ENCODE measurements at places on chromosomes 16 and 17.

DNA sequence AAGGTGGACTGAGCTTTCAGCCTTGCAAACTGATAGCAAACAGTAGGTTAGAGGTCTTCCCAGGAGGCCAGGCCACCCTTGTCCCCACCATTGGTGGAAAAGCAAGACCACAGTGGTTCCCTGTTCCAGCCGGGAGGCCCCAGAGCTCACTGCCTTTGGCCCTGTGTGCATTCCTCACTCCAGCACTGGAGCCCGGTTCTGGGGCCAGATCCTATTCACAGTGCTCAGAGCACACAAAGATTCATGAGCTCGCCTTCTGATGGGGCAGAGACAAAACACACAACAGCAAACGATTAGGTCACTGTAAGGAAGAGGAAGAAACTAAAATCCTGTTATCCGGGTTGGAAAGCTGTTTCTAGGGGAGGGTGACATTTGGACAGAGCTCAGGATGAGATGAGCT is 5.6 kb upstream of the PGS1 start:
- no peak for DNase-seq

DNA sequence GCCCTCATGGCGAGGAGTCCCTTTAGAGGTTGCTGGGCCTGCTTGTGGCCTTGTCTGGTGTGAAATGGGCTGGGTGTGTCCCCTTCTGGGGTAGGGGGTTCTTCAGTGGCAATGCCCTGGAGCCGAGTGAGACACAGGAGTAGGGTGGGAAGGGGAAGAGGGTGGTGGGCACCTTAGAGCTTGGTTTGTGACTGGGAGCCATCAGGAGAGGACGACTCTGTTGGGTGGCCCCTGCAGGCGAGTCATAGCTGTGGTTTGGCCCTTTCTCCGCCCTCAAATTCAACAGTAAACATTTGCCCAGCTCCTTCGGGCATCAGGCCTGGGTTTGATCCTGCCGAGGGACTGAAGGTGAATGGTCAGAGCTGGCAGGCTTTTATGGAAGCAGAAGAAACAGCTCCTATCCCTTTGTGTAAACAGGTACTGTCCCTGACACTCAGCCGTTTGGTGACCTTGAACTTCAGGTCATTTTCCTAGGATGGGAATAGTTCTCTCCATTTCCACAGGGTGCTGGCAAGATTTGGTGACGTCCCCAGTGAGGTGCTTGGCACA is 2.9 kb downstream of the E4F1 start:
- no peak for DNase-seq

- DNase-seq, result no peak
These were observed 92.4 kb downstream of the RGS9 start for GRCh38 chr17:65229621-65229995.

DNA sequence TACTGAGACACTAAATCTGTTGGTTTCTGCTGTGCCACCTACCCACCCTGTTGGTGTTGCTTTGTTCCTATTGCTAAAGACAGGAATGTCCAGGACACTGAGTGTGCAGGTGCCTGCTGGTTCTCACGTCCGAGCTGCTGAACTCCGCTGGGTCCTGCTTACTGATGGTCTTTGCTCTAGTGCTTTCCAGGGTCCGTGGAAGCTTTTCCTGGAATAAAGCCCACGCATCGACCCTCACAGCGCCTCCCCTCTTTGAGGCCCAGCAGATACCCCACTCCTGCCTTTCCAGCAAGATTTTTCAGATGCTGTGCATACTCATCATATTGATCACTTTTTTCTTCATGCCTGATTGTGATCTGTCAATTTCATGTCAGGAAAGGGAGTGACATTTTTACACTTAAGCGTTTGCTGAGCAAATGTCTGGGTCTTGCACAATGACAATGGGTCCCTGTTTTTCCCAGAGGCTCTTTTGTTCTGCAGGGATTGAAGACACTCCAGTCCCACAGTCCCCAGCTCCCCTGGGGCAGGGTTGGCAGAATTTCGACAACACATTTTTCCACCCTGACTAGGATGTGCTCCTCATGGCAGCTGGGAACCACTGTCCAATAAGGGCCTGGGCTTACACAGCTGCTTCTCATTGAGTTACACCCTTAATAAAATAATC is 14.6 kb downstream of the STH start:
- no peak for DNase-seq

- no peak for DNase-seq
These were observed 19.7 kb upstream of the BRD7 start for GRCh38 chr16:50388496-50388895.

- DNase-seq, result no peak
These were observed 17.5 kb downstream of the HELZ start for GRCh38 chr17:67227488-67227887.

DNA sequence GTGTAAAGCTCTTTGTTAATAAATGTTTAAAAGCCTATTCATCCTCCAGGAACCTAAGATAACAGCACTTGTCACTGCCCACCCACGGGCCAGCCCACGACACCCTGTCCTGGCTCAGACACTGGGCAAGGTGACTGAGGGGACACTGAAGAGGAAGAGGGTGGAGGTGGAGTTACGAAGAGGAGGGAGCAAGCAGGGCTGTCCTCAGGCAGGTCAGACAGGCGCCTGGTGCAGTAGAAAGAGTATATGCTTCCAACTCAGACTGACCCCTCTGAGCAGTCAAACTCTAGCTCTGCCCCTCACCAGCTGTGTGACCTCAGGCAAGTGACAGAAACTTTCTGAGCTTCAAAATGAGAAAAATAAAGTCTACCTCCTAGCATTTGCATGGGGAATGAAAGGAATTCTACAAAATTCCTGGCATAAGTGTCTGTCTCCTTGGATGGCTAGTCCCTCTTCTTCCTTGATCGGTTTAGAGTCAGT is 22.8 kb downstream of the TEX2 start:
- no peak for DNase-seq

- peak; percentile 56 for DNase-seq
These were observed 8.7 kb downstream of the HOXB1 start for GRCh38 chr17:48522031-48522653.

GRCh38 chr17:79936641-79937381 is 97.6 kb upstream of the CBX4 start:
- DNase-seq, result no peak

GRCh38 chr16:87963400-87963799 is 12.2 kb downstream of the BANP start:
- DNase-seq, result no peak

DNA sequence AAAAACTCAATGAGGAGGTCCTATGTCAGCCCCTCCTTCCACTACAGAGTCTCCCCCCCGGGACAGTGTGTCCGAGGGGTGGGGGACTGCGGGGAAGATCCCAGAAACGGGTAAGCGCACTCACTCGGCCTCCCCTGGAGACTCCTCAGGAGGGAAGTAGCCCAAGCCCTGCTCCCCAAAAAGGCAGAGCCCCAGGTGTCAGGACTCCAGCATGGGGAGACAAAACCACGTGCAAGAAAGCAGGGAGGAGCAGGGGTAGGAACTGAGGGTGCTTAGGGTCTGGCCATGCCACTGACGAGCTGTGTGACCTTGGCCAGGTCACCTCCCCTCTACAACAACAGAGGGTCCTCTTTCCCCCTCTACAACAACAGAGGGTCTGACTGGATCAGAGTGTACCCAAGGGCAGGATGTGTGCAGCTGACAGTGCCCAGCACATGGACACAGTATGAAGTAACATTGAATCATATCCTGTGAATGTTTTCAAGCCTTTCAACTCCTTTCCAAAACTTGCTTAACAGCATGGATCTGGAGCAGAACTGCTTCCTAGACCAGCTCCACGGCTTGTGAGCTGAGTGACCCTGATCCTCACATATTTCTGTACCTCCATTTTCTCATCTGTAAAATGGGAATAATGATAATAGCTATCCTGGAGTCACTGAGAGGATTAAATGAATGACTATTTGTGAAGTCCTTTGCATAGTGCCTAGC is 2.1 kb upstream of the NAGS start:
- DNase-seq, result no peak

GRCh38 chr16:73057291-73058210 is 9.6 kb upstream of the ZFHX3 start:
- peak; percentile 83 for DNase-seq

- no peak for DNase-seq
These were observed 39.3 kb upstream of the MED9 start for GRCh38 chr17:17437461-17437860.

GRCh38 chr17:78766743-78767294 is 15.3 kb downstream of the CYTH1 start:
- DNase-seq, result no peak

GRCh38 chr16:12815361-12815760 is 11.7 kb upstream of the CPPED1 start:
- no peak for DNase-seq

DNA sequence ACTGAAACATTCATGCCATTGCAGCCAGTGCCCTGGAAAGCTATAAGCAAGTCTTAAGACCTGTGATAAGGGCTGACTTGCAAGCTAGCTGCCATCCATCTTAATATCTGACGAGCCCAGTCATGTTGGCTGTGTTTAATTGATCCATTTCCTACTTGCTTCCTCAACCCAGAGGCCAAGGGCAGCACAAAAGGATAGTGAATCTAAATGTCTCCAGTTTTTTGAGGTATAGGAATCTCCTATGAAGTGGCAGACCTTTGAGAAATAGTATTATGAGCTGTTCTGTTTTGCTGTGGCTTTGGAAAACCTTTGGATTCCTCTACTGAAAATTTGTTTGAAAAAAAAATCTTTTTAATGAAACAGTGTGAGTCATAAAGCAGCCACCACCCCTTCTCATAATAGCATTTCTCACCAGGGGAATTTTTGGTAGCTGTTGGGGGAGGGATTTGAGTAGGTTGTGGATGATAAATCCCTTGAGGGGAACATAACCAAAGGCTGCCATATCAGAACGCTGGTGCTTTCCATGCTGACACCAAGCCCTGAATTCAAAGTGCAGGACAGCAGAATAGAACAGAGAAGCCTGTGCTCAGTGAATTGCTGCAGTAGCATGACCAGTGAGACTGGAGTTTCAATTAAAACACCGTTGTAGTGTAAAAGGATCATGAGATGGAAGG is 12.9 kb downstream of the ZNRF1 start:
- no peak for DNase-seq

GRCh38 chr16:84930298-84931106 is 80.8 kb downstream of the ZDHHC7 start:
- no peak for DNase-seq

DNA sequence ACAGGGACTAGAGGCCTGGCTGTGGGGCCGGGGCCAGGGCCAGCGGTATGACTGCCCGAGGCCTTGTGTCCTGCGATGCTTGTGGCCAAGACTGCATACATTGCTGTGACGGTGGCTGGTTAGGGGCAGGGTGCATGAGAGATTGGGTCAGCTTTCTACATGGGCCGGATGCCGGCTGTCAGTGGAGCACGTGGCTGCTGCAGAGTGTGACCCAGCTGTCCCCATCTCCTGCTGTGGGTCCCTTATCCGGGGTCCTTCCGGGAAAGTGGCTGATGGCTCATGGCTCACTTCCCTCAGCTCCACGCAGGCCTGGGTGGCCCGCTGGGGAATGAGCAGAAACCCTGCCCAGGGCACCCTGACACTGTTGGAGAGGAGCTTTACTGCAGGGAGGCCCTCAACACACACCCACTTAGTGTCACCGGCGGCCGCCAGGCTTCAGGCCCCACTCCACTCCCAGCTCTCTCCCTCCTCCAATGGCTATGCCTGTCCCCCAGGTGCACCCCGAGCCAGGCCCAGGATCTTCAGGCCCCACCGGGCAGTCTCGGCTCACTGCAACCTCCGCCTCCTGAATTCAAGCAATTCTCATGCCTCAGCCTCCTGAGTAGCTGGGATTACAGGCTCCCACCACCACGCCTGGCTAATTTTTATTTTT is 808 bp upstream of the RGS11 start:
- no peak for DNase-seq

GRCh38 chr17:68640242-68640989 is 39.2 kb upstream of the FAM20A start:
- DNase-seq, result no peak
